Caco-2 (cell line): ENCODE measurements at places on chromosomes 12 and 14.

DNA sequence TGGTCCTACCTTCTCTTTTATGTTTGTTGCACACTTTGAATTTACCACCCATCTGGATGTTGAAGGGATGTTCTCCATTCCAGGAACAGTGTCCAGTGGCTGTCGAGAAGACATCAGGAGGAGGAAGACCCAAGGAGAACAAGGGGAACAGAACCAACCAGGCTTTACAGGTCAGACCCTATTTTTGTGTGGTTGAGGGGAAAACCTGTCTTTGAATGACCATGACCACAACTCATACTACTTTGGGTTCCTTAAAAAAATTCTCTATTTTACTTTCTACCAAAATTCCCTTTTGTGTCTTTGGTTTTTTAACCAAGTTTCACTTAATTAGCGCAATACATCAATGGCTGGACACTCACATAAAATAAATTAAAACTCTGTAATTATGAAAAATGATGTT lies 78.7 kb downstream of the PLXNC1 start:
- no peak for DNase-seq

- DNase-seq, result no peak
Observed at GRCh38 chr14:93549595-93549994, 118.9 kb downstream of the UNC79 start.

GRCh38 chr12:67080637-67081036 lies 188.5 kb upstream of the CAND1 start:
- DNase-seq, result no peak

DNA sequence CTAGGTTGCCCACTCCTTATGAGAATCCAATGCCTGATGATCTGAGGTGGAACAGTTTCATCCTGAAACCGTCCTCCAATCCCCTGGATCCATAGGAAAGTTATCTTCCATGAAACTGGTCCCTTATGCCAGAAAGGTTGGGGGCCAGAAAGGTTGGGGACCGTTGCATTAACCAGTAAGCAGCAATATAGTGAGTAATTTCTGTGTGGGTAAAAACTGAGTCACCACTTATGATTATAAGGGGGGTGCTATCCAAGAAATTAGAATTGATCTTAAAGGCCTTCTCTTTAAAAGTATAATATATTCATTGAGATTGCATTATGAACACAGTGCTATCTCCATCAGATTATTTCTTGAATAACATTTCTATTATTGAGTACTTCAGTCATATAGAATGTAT lies 97.2 kb downstream of the PCNX1 start:
- no peak for DNase-seq

- no peak for DNase-seq
Observed at GRCh38 chr12:104378427-104378826, 74.9 kb downstream of the EID3 start.
